Posterior vena cava (tissue), 2 donors: ENCODE measurements at places on chromosomes 5 and 9. TPM values are rescaled to one million over a fixed set of nuclear protein-coding genes. Genes with fewer than 3 reads are reported as not detected.

GABRA1 gene
- not detected for total RNA-seq

EEIG1 gene
- 56.9 TPM for total RNA-seq

JAKMIP2 gene
- 0.42 TPM for total RNA-seq

PTGER4 gene
- 12.1 TPM for total RNA-seq

ALDOB gene
- total RNA-seq, result 0.24 TPM
